Tibial nerve (tissue), 4 donors: ENCODE measurements at places on chromosomes 11 and 22. TPM values are rescaled to one million over a fixed set of nuclear protein-coding genes. Genes with fewer than 3 reads are reported as not detected.

DNA sequence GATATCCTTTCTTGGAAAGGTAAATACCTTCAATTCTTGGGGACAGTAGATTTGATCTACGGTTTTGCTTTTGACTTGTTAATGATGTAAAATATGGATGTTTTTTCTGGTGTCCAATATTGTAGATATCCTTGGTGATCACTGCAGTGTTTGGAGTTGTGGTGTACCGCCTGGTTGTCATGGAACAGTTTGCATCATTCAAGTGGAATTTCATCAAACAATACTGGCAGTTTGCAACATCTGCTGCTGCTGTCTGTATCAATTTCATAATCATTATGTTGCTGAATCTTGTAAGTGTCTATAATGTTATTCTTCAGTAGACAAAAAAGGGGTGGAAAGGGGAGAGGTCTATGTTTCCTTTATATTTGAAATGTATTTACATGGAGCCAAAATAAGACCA, 27.4 kb upstream of the MUC15 start:
- no peak for DNase-seq

GRCh38 chr11:134626032-134626431, 214.0 kb upstream of the B3GAT1 start:
- DNase-seq = no peak

Gene DEUP1
- total RNA-seq = not detected

GRCh38 chr11:16226245-16226644, 130.1 kb downstream of the SOX6 start:
- DNase-seq = no peak

Gene MMP12
- total RNA-seq = not detected

DNA sequence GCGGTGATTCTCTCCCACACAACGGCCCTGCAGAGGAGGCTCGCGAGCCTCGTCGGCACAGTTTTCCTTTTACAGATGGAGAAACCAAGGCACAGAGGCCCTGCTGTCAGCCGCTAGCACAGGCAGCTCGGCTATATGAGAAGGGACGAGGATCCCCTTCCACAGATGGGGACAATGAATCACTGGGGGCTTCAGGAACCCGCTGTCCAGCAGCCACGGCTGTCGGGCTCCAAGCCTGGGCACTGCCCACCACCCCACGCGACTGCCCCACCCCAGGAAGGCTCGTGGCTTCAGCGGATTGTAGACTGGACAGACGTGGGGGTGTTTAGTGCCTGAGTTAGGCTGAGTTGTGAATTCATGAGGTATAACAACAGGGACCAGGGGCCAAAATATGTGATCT, 17.2 kb upstream of the FGF3 start:
- no peak for DNase-seq

Gene ANO1
- 6.3 TPM for total RNA-seq

Gene OR52A1
- not detected for total RNA-seq

GRCh38 chr11:8283100-8283464, 19.4 kb upstream of the LMO1 start:
- no peak for DNase-seq

DNA sequence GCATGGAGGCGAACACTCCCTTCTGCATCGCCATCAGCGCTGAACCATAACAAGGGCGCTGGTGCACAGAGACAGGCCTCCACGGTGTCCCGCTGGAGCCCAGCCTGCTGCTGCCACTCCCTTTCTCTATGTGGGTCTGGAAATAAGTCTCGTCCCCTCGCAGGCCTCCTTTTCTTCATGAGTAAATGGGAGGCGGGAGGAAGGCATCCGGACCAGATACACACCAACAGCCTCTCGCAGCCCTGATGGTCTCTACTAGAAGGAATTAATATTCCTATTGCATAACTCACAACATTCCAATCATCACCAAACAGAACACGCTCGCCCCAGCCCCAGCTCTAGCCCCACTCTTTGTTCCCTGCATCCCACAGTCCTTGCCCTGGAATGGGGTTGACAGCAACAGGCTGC, 14.9 kb downstream of the RASD2 start:
- DNase-seq = no peak

Gene GGT5
- total RNA-seq = 84.3 TPM

DNA sequence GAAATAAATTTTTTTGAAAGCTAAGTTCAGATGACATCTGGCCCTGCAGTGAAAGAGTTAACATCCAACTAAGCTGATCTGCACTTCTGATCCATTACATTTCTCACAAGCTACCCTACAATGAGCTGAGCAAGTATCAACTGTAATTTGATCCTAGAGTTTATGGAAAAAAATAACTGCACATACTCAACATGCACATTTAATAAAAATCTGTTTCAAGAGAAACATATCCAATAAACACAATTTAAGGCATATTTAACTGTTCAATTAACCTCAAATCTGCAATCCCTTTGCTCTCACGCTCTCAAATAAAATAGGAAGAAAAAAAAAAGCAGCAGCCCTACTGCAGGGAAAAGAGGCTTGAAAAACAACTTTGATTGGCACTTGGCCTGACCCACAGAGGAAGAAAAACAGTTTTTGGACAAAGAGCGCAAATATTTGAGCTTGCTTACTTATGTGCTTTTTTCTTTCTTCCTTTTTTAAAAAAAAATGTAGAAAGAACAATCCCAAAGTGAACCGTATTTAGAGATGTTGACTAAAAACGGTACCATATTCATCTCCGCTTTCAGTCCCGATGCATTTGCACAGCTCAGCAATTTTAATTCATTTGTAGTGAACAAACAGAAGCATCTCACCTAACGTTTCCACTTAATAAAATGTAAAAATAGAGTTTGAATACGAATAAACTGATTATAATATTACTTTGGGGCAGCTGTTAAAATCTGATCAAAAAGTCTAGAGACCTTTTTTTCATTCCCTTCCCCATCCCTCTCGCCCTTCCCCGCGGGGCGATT, 1.6 kb downstream of the SESN3 start:
- DNase-seq = no peak

DNA sequence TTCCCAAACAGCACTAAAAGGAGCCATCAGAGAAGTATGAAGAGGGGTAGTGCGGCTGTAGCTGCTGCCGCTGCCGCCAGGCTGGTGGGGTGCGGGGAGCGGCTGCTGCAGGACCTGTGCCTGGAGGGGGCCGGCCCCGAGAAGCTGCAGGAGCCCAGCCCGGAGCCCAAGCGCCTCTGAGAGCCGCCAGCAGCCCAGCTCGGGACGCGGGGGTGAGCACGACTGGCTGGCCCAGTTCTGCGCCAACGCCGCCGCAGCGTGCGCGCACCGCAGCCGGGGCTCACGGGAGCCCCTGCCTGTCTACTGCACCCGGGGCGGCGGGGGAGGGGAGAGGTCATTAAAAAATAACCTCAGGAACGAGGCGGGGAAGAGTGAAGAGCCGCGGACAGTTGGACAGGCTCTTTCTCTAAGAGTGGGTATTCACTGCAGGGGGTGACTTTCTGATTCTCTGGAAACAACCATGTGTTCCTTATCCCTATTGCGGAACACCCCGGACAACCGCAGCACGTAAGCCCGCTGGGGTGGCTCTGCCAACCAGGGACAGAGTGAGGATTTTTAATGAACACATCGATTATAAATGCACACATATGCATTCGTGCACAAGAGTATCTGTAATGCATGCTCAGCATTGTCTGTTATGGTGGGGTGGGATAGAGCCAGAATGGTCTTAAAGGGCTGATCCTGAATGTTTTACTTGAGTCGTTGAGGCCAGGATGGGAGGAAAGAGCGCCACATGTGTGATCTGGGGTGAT, 453 bp downstream of the GAS2 start:
- no peak for DNase-seq

DNA sequence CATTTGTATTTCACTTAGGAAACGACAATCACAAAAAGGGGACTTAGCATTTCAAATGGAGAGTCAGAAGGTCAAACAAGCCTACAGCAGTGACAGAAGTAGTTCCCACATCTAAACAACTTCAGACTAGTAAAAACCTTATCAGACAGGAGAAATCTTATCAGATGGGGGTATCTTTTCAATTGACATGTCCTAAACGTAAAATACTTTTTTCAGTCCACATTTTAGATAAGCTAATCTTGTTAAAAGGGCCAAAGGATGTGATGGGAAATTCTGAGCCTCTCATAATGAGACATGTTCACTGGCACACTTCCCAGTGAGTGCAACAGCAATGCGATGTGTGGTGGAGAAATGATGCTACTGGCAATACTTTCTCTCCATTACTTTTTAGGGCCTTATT, 2.4 kb downstream of the MAPK1 start:
- peak; percentile 83 for DNase-seq

- DNase-seq = no peak
These were observed 15.4 kb downstream of the ANO5 start for GRCh38 chr11:22208151-22208858.

Gene OR56A1
- total RNA-seq = not detected

GRCh38 chr22:50315289-50316113, 8.1 kb upstream of the PLXNB2 start:
- no peak for DNase-seq

Gene PPP6R2
- 89.4 TPM for total RNA-seq

Gene GUCY1A2
- total RNA-seq = 4.2 TPM

DNA sequence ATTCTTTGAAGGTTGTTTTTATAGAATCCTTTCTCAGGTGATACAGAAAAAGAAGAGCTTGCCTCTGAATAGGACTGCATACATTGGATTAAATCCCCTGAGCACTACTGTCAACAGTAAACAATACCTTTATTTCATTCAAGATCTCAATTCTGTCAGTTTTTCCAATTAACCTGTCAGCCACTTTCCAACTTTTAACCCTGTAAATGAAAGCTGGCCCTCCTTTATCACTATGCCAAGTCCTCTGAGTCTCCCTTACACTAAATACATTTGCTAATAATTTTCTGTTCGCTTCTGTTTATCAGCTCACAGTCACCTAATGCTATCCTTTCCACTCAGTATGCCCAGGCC, 213.7 kb upstream of the ARHGAP42 start:
- DNase-seq = no peak

Gene SNAP29
- total RNA-seq = 36.1 TPM

Gene LRRC4C
- total RNA-seq = 7.8 TPM

GRCh38 chr22:39212721-39213376, 31.9 kb downstream of the PDGFB start:
- no peak for DNase-seq
